COR-L47 (cell line): ENCODE measurements at places on chromosomes 11 and 22.

GRCh38 chr11:128551611-128552335, 35.6 kb downstream of the ETS1 start:
- no peak for DNase-seq

DNA sequence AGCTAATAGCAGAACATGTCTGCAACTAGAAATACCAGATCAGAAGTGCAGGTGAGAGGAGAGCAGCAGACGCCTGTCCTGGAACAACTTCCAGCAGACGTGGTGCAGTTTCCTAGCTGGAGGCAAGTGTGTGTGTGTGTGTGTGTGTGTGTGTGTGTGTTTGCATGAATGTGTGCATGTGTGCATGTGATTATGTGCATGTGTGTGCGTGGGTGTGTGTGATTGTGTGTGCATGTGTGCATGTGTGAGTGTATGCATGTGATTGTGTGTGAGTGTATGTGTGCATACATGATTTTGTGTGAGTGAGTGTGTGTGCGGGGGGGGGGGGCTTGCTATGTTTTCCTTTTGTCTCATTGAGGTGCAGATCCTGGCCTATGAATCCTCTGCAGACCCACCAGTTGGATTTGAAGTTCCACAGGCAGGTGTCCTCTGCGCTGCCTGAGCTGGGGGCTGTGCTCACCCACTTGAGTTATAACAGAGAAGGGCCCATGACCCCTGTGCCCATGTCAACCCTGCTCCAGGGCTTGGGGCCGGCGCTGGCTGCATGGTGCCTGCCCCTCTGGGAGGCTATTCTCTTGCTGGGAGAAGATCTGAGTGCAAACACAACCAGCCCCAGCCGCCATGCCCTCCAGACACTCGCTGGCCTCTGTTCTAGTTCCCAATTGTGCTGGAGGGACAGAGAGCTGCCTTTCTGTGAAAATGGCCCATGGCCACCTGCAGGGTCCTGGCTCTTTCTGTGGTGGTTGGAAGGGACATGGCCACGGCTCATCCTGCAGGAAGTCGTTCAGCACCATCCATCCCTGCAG, 821.3 kb downstream of the BRD1 start:
- DNase-seq, result no peak

DNA sequence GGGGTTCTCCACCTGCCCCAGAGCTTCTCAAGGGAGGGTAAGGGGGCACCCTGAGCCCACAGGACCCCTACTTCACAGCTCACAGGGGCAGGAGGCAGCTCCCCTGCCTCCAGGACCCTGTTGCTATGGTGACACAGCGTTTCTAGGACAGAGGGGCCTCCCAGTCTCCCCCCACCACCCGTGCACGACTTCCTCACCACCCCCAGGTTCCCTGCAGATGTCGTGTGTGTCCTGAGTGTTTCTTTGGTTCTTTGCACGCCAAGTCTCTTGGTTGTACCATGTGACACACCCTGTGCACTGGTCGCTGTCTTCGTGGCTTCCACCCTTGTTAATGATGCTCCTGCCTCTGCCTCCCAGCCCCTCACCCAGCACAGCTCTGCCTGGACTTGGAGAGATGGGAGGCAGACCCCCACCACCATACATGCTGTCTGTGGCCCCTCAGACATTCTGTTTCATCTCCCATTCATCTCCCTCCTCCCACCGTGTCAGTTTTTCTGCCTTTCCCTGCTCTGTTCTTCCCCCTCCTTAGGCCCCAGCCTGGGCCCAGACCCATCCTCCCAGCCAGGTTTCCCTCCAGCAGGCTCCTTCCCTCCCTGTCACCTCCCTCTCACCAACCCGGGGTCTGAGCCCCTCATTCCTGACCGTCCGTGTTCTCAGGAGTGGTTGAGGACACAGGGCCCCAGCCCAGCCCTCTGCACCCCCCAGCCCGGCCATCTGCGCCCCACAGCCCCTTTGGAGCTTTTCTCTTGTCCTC, 24.5 kb upstream of the RAB1B start:
- DNase-seq, result no peak

DNA sequence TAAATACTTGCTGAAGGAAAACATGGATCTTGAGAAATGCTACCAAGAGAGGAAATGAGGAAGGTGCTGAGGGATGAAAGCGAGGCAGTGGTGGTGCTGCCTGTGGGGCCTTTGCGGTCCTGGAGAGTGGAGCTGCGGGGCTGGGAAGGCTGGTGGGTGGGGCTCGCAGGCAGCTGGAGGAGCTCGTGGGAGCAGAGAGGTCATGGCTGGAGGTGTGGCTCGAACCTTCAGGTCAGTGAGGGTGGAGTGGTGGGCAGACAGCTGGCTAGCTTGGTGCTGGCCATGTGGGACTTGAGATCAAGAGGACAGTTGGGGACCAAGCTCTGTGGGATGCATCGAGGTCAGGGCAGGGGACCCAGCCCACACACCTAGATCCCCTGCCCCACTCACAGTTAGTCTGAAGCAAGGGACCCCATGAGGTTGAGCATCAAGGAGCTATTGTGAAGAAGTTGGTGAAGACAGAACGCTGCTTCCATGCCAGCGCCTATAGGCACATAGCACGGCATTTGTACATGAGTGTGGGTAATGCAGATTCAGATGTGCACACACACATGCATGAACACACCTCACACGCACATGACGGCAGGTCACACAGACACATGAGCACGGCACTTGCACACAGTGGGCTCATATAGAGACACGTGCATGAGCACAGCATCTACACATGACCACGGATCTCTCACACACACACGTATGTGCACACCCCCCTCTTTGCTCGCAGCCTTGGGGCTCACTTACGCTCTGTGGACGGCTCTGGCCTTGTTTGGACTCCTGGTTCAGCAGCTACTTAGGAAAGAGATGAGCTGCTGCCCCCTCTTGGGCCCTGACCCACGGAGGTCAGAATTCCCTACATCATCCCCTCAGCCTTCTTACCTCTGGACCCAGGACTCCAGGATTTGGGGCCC, 30.4 kb downstream of the SHANK3 start:
- DNase-seq, result no peak

DNA sequence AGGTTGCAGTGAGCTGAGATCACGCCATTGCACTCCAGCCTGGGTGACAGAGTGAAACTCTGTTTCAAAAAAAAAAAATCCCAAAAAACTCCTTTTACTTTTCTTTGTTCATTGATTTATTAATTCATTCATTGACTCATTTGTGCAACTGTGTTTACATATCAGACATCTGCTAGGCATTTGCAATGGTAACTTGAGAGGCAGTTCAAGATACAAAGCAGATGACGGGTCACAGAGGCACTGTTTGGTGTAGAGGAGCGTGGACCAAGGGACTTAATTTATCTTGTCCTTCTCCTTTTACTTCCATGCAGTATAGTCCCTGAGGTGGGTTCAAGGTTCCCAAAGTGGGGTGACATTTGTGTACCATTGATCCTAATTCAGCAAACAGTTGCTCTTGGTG, 71.4 kb downstream of the KIAA1671 start:
- DNase-seq, result no peak

- no peak for DNase-seq
Observed at GRCh38 chr11:120680322-120680721, 168.8 kb downstream of the GRIK4 start.

DNA sequence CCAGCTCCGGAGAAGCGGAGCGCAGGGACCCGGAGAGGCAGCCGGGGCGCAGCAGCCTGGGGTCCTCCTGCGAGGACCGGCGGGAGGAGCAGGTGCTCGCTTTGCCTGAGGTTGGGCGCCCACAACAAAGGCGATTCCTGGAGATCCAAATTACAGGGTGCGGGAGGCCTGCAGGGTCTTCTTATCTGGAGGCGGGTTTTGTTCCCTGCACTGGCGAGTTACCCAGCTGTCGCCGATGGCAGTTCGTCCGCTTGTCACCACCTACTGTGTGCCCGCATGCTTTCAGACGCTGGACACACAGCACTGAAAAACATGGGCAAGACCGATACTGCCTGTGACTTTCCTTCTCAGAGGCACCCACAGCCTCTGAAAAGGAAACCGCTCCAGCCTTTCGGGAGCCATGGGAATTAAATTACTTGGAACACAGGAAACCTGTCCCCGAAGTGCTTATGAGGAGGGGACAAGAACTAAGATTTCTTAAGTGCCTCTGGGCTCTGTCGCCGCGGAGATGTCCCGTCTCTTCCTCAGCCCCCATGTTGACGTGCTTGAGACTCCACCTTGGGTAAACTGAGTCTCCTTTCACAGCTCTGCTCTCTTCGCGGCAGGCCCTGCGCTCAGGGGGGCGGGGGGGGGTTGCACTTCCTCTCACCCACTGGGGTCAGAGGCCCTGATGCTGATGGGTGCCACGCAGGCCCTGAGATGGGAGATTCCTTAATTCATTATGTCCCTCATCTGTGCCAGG, 1.3 kb upstream of the ZFTA start:
- DNase-seq, result peak; percentile 80

DNA sequence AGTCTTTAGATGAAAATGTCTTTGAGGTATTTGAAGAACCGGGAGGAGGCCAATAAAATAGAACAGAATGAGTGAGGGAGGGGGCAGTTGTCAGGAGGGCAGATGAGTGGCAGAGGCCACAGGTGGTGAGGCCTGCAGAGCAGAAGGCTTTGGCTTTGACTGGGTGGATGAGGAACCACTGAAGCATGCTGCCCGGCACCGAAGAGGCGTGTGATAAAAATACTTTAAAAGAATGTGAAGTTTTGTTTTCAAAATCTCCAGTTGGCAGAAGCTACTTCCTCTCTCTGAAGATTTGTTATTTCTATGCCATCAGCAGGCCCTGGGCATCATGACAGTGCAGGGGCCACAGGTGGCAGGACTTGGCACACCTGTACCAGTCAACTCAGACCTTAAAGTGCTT, 6.3 kb downstream of the MS4A12 start:
- no peak for DNase-seq

DNA sequence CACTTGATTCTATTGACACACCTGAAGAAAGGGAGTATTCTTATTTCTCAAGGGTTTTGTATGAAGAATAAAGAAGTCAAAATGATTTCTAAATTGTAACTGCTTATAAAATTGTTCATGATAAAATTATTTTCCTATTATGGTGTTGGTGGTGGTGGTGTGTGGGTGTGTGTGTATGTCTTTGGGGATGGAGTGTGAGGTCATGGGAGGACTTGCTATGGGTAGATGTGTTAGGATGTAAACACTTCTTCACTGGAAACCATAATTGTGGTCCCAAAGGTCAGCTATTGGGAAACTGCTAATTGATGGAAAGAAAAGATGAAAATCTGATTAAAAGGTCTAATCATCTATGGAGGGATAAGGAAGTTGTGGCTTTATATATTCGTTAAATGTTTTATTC, 5.1 kb downstream of the TRIM22 start:
- no peak for DNase-seq

DNA sequence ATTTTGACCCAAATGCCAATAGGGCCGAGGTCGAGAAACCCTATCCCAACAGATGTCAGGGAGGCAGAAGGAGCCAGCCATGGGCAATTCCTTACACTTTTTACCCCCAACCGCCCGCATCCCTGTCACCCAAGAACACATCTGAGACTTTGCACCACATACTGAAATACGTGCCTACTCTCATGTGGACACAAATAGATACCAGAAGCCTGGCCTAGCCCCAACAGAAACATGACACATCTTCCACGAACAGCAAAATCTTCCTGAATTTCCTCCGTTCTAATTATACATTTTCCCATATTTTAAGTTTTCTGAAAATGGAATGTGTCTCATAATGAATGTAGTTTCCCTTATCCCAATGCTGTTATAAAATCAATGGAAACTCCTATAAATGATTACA, 64.7 kb downstream of the SLC1A2 start:
- DNase-seq, result no peak
